Neuronal stem cell (in vitro differentiated cells): ENCODE measurements at places on chromosomes 12 and 14.

DNA sequence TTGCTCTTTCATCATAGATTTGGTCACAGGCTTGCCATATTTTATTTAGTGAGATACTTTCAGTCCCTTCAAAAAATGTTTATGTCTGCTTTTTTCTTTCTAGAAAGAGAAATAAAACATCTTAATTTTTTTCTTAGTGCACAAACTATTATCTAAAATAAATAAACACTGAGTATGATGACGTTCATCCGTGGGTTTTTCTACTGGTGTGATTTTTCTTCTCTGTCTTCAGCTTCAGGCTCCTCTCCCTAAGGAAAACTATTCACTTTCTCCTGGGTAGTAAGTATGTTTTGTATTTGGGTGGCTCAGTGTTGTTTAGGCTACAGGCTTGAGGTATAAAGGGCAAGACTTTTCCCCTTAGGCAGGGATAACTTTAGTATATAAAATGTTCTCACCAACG lies 154.7 kb downstream of the DACT1 start:
- no peaks in the 10 kb centered on the region for H3K36me3 ChIP-seq
- no peak for DNase-seq
- no peak overlapping the region for H3K4me3 ChIP-seq
- no peaks in the 10 kb centered on the region for H3K27me3 ChIP-seq

GRCh38 chr14:67999705-68000384 lies 180.3 kb downstream of the RAD51B start:
- no peaks in the 10 kb centered on the region for H3K27me3 ChIP-seq
- DNase-seq, result no peak
- no peak overlapping the region for H3K4me3 ChIP-seq
- no peak overlapping the region for H3K27ac ChIP-seq
- no peaks in the 10 kb centered on the region for H3K4me1 ChIP-seq

GRCh38 chr12:5505116-5505515 lies 73.2 kb downstream of the NTF3 start:
- DNase-seq, result no peak
- no peak overlapping the region for H3K4me3 ChIP-seq
- H3K27ac ChIP-seq, result no peak overlapping the region
- no peaks in the 10 kb centered on the region for H3K4me1 ChIP-seq
- H3K27me3 ChIP-seq, result peaks cover 7% of the 10 kb centered on the region
- H3K36me3 ChIP-seq, result no peaks in the 10 kb centered on the region

- peaks cover 3% of the 10 kb centered on the region for H3K4me1 ChIP-seq
- no peak for DNase-seq
- H3K36me3 ChIP-seq, result no peaks in the 10 kb centered on the region
- no peak overlapping the region for H3K4me3 ChIP-seq
- peaks cover 20% of the 10 kb centered on the region for H3K27me3 ChIP-seq
Measured at GRCh38 chr12:113137861-113138783, 2.6 kb upstream of the RASAL1 start.

DNA sequence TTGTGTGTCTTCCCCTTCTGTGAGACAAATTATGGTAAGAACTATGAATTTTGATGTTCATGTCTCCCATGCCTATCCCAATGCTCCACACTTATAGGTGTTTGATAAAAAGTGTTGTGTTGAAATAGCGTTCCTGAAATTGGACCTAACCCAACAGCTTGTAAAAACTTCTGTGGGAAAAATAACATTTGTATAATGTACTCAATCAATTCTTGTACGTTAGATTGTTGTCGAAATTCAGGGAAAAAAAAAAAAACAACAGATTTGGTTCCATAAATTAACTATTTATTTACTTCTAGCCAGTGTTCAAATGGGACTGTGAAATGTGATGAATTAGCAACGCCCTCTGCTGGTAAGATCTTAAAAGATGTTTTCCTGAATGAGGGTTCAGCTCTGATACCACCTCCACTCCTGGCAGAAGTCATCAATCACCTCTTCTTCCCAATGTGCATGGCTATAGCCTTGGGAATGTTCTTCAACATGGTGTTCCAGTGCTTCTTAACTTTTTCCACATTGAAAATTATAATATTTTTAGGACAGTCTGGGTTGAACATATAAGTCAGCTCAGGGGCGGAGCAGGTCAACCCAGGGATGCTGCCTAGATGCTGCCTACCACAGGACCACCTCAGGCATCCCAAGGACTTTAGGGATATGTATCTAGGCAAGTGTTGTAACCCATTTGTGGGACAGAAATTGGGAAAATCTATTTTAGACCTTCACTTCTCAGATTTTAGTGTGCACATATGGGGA lies 170.6 kb downstream of the OTOGL start:
- H3K4me1 ChIP-seq, result peaks cover 2% of the 10 kb centered on the region
- no peak overlapping the region for H3K27ac ChIP-seq
- DNase-seq, result peak; percentile 35
- no peaks in the 10 kb centered on the region for H3K36me3 ChIP-seq

- no peak overlapping the region for H3K27ac ChIP-seq
- H3K36me3 ChIP-seq, result peaks cover 38% of the 10 kb centered on the region
- peaks cover 5% of the 10 kb centered on the region for H3K4me1 ChIP-seq
- no peak overlapping the region for H3K4me3 ChIP-seq
Measured at GRCh38 chr12:55955800-55956508, 9.9 kb downstream of the PMEL start.

DNA sequence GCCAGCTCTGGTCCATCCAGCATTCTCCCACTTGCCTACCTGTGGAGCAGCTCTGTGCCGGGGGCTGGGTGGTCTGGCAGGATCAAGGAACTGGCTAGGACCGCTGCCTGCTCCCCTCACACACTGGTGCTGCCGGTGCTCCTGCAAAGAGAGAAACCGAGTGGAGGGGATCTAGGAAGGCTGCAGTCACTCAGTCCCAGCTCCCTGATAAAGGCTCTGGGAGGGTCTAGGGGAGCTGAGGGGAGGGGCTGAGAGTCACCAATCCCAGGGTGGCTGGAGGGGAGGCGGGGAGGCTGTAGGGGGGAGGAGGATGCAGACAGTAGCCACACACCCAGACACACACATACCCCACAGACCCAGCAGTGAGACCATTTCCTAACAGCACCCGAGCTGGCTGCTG lies at the start of gene TAC3:
Gene TAC3, minus strand, starts transcription at position 182 of the 400 bp plus-strand sequence. CDS start 732 bp downstream, outside the sequence.
- peaks cover 3% of the 10 kb centered on the region for H3K4me1 ChIP-seq
- H3K36me3 ChIP-seq, result no peaks in the 10 kb centered on the region
- H3K4me3 ChIP-seq, result peak within 1 kb of the TSS; percentile 64
- peak; percentile 36 for DNase-seq
- H3K27ac ChIP-seq, result no peak within 1 kb of the TSS

- H3K36me3 ChIP-seq, result no peaks in the 10 kb centered on the region
- H3K4me1 ChIP-seq, result no peaks in the 10 kb centered on the region
- no peak for DNase-seq
- no peaks in the 10 kb centered on the region for H3K27me3 ChIP-seq
- H3K27ac ChIP-seq, result no peak overlapping the region
- no peak overlapping the region for H3K4me3 ChIP-seq
Measured at GRCh38 chr12:103623716-103624115, 36.6 kb downstream of the STAB2 start.

- H3K4me3 ChIP-seq, result no peak overlapping the region
- no peaks in the 10 kb centered on the region for H3K36me3 ChIP-seq
- H3K4me1 ChIP-seq, result no peaks in the 10 kb centered on the region
- H3K27me3 ChIP-seq, result no peaks in the 10 kb centered on the region
Measured at GRCh38 chr14:84343656-84344055, 1186.3 kb upstream of the FLRT2 start.

- H3K36me3 ChIP-seq, result no peaks in the 10 kb centered on the region
- DNase-seq, result no peak
- no peak overlapping the region for H3K27ac ChIP-seq
- H3K4me1 ChIP-seq, result peaks cover 2% of the 10 kb centered on the region
- H3K27me3 ChIP-seq, result peaks cover 46% of the 10 kb centered on the region
Measured at GRCh38 chr12:66237505-66238175, 48.6 kb downstream of the IRAK3 start.

GRCh38 chr14:54728700-54729527 lies 162.0 kb downstream of the SAMD4A start:
- no peak for DNase-seq
- no peaks in the 10 kb centered on the region for H3K27me3 ChIP-seq
- no peak overlapping the region for H3K4me3 ChIP-seq
- no peaks in the 10 kb centered on the region for H3K36me3 ChIP-seq
- H3K27ac ChIP-seq, result no peak overlapping the region

GRCh38 chr12:56129206-56129941 lies 1.3 kb downstream of the ESYT1 start:
- H3K4me1 ChIP-seq, result peaks cover 13% of the 10 kb centered on the region
- peak overlapping the region; percentile 83 for H3K4me3 ChIP-seq
- no peak for DNase-seq
- peaks cover 33% of the 10 kb centered on the region for H3K36me3 ChIP-seq
- no peaks in the 10 kb centered on the region for H3K27me3 ChIP-seq
- H3K27ac ChIP-seq, result no peak overlapping the region

- no peak overlapping the region for H3K27ac ChIP-seq
- DNase-seq, result no peak
- no peak overlapping the region for H3K4me3 ChIP-seq
Measured at GRCh38 chr14:105118646-105119407, 49.7 kb downstream of the JAG2 start.

DNA sequence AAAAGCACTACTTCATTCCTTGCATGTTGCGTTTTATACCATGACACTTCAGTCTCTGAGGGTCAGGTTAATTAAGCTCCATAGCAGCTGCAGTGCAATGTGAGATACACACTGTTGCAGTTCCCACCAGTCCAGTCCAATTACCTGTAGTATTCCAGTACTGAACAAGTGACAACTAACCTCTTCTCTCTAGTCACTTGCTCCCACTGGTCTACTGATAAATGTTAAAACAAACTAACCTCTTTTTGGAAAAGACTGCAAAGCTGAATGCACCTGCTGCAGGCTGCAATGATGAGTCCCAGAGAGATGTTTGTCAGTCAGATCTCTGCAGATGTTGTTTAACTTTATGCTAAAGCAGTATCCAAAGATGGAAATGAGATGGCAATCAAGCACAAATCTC lies 7.9 kb downstream of the NOVA1 start:
- DNase-seq, result no peak
- no peak overlapping the region for H3K4me3 ChIP-seq
- no peak overlapping the region for H3K27ac ChIP-seq
- no peaks in the 10 kb centered on the region for H3K36me3 ChIP-seq
- peaks cover 17% of the 10 kb centered on the region for H3K4me1 ChIP-seq

DNA sequence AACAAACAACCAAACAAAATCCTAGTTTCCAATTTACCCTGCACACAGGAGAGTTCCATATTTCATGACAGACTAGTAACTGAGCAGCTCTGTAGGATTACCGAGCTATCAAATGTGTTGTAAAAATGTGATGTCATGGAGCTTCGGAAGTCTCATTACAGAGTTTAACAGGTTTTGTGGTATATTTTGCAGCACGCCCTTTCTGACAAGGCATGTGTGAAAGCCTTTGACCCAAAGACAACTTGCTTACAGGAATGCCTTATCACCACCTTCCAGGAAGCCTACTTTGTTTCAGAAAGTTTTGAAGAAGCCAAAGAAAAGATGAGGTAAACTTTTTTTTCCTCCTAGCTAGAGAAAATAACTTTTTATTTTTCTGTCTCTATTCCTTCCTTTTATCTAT lies 92.4 kb downstream of the TPH2 start:
- no peak for DNase-seq
- H3K36me3 ChIP-seq, result no peaks in the 10 kb centered on the region
- H3K4me3 ChIP-seq, result no peak overlapping the region
- H3K27ac ChIP-seq, result no peak overlapping the region
- peaks cover 14% of the 10 kb centered on the region for H3K4me1 ChIP-seq

DNA sequence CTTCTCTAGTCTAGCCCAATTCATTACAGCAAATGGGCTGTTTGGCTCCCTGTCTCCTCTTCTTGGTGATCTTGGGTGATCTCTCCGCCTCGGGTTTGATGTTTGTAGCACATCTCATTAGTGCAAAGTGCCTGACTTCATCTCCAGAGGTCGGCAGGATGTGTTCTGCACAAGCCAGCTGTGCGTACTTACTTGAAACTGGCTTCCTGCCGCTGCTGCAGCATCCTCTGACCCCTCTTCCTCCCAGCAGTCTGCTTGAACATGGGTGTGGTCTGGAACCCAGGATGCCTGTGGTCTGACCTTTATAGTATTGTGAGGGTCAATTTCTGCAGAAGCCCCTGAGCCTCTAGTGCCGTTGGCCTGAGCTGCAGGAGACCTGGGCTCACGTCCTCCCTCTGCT lies 99.2 kb downstream of the BEGAIN start:
- H3K27ac ChIP-seq, result no peak overlapping the region
- no peak overlapping the region for H3K4me3 ChIP-seq
- H3K36me3 ChIP-seq, result peaks cover 1% of the 10 kb centered on the region
- H3K4me1 ChIP-seq, result peaks cover 2% of the 10 kb centered on the region
- H3K27me3 ChIP-seq, result no peaks in the 10 kb centered on the region
- no peak for DNase-seq

DNA sequence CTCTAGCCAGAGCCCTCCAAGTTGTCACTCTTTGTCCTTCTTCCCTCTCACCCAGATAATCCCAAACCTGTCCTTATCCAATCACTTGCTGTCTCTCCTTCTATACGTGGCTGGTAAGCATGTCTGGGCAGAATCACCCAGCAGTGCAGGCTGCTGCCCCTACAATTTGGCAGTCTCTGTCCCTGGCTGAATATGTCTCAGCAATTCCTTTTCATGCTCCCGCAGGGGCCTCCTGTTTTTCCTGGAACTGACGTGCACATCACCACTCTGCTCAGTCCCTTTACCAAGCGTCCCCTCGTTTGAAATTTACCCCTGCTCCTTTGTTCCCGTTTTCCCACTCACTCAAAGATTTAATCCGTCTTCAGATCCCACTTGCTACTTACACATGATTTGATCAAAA lies 80.0 kb downstream of the ST8SIA1 start:
- no peaks in the 10 kb centered on the region for H3K27me3 ChIP-seq
- no peaks in the 10 kb centered on the region for H3K36me3 ChIP-seq
- H3K27ac ChIP-seq, result peak overlapping the region; percentile 89
- H3K4me3 ChIP-seq, result no peak overlapping the region
- H3K4me1 ChIP-seq, result peaks cover 15% of the 10 kb centered on the region
- no peak for DNase-seq

- H3K4me1 ChIP-seq, result no peaks in the 10 kb centered on the region
- no peaks in the 10 kb centered on the region for H3K36me3 ChIP-seq
- H3K4me3 ChIP-seq, result no peak overlapping the region
- DNase-seq, result no peak
Measured at GRCh38 chr14:34243401-34243800, 218.6 kb downstream of the SPTSSA start.

- DNase-seq, result peak; percentile 68
- no peaks in the 10 kb centered on the region for H3K27me3 ChIP-seq
- no peak overlapping the region for H3K27ac ChIP-seq
- H3K36me3 ChIP-seq, result no peaks in the 10 kb centered on the region
- H3K4me3 ChIP-seq, result no peak overlapping the region
- H3K4me1 ChIP-seq, result peaks cover 2% of the 10 kb centered on the region
Measured at GRCh38 chr14:42224053-42224888, 617.6 kb downstream of the LRFN5 start.

GRCh38 chr14:58992935-58993334 lies 195.5 kb upstream of the DAAM1 start:
- no peaks in the 10 kb centered on the region for H3K4me1 ChIP-seq
- no peaks in the 10 kb centered on the region for H3K27me3 ChIP-seq
- no peak overlapping the region for H3K27ac ChIP-seq
- no peak for DNase-seq
- H3K4me3 ChIP-seq, result no peak overlapping the region
